Peyer's patch (tissue), 4 donors: ENCODE measurements at places on chromosomes 1 and 21. TPM values are rescaled to one million over a fixed set of nuclear protein-coding genes. Genes with fewer than 3 reads are reported as not detected.

The REN gene
- total RNA-seq = not detected

DNA sequence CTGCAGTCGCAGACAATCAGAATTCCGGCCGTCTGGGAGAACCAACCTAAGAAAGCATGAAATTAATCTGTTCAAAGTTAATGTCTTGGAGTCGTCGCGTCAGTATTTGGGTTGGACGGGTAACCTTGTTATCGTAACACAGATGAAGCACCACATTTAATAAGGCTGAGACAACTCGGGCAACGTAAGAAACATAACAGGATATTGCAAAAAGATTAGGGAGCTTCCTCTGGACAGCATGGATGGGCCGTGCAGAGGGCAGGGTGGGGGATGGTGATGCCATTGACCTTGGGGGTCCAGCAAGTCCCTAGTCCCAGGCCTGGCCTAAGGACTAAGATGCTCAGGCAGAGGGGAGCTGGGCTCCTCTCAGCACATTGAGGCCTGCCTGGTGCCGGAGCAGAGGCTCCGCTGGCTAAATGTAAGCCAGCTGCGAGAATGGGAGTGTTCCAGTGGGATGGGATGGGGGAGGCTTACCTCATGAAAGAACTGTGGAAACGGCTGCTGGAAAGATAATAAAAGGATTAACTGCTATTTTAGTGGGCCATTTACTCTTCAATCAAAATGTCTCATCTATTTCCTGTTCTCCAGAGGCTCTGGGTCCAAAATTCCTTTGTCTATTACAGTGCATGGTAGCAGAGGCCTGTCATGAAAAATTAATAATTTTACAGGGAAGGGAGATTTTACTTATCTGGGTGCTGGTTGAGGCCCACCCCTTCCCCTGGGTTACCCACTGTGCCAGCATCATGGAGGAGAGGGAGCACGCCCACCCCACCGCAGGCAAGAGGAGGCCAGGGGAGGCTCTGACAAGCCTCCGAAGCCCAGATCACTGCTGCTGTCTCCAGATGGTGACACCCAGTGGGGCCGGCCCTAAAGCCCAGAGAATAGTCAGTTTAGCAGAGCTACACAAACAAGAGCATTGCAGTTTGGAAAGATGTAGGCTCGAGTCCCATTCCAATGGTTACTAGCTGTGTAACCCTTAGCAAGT lies 131.6 kb downstream of the DMRTB1 start:
- no peak for DNase-seq

DNA sequence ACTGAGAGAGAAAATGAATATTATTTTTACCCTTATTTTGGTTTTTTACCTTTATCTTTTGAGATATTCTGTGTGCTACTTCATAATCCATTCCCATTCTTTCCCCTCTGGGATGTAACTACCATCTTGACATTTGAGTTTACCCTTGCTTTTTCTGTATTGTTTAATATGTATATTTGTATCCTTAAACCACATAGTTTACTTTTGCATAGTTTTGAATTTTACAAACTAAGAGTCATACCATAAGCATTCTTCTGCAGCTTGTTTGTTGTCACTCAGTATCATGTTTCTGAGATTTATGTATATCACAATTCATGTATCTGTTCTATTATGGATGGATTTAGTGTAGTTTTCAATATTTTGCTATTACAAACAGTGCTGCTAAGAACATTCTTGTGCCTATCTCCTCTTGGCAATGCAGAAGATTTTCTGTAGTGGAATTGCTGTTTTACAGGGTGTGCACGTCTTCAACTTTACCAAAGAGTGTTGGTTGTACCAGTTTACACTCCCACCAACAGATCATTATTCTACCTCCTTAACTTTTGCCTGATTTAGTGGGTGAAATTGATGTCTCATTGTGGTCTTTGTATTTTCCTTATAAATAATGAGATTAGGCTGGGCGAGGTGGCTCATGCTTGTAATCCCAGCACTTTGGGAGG lies 12.2 kb upstream of the AGO1 start:
- no peak for DNase-seq

DNA sequence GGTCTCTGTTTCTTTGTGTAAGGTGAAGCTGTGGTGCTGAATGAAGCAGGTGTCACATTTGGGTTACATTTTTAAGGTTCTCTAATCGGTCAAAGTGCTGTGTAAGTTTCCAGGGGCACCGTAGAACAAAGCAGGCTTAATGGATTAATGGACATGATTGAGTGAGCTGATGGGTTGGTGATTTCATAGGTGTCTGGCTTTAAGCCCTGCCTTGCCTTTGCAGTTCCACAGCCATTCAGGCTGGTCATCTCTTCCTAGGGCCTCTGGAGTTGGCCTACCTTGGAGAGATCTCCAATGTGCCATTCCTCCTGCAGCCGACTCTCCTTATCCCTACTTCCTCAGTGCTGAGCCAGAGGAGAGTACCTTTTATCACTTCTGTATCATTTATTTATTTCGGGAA lies 15.2 kb downstream of the GALNT2 start:
- no peak for DNase-seq

DNA sequence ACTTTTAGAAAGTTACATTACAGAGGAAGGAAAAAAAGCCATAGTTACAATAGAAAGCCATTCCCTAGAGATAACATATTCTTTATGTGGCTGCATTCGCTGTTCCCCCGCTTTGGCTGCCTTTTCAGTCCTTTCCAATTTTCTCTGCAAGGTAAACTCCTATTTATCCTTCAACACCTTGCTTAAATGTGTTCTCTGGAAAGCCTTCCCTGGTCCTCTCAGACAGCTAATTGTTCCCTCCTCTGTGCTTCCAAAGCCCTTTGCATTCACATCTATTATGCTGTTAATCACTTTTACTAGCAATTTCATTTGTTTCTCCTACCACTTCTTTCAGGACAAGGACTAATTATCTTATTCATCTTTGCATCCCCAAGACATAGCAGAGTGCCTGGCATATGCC lies 1.6 kb downstream of the PHC2 start:
- no peak for DNase-seq
